ENCODE measurements at places on chromosomes 6 and 20.

- no peak for DNase-seq
These were observed 470.4 kb upstream of the SLC35B3 start for GRCh38 chr6:8905757-8906156.

DNA sequence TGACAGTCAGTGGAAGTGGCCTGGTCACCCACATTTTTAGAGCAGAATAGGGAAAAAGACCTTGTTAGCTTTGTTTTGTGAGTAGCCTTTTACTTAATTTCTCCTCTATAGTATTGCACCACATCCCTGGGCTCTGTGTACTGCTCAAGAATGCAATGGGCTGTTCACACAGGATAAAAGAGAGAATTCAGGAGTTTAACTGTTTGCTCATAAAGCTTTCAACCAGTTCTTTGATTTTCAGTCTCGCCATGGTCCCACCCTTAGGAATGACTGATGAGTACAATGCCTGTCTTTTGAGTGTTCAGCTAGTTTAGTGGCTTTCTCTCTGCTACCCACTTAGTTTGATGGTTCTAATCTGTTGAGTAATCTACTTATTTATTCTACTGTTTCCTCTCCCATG is 129.7 kb downstream of the PLG start:
- DNase-seq: no peak

DNA sequence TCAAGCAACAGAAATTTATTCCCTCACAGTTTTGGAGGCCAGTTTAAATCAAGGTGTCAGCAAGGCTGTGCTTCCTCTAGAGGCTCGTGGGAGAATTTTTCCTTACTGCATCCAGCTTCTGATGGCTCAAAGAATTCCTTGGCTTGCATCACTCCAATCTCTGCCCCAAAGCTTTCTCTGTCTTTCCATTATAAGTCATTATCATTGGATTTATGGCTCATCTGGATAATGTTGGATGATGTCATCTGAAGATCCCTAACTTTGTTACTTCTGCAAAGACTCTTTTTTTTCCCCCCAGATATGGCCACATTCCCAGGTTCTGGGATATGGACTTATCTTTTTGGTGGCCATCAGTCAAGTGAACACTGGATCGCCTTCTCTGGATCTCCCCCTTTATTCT is 146.3 kb upstream of the B3GAT2 start:
- no peak for DNase-seq

DNA sequence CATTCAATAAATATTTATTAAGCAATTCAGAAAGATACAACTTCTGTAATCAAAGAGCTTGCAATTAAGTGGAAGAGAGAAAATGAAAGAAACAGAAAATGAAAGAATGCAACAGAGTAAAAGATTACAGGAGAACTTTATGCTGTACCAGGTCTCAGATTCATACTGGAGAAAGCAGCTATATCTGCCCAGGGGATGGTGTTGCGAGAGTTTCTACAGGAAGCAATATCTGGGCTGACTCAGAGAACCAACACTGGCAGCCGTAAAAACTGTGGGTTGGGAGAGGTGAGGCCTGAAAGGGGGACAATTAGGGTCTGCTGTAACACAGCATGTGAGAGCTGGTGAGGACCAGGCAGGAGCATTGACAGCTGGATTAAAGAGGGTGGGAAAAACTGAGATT is 256.7 kb upstream of the TCF21 start:
- no peak for DNase-seq

- DNase-seq: no peak
These were observed 13.1 kb upstream of the CST7 start for GRCh38 chr20:24935766-24936525.
